Astrocyte of the cerebellum (primary cell): ENCODE measurements at places on chromosomes 16 and 17.

DNA sequence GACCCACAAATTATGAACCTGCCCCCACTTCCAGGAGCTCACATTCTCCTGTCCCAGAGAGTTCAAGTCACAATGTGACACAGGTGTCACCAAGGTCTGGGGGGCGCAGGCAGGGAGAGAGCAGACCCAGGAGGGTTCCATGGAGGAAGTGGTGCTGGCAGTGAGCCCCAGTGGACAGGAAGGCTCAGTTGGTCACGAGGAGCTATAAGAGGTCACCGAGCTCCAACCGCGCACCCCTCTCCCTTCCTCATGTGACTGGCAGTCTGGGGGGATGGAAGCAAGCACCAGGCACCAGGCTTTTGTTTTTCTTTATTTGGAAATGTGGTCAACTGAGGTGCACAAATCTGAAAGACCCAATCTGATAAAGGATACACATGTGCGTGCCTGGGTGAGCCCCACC is 2.5 kb downstream of the ITGAD start:
- no peak for DNase-seq

GRCh38 chr16:1026784-1027500 is 45.4 kb downstream of the SOX8 start:
- DNase-seq, result no peak

DNA sequence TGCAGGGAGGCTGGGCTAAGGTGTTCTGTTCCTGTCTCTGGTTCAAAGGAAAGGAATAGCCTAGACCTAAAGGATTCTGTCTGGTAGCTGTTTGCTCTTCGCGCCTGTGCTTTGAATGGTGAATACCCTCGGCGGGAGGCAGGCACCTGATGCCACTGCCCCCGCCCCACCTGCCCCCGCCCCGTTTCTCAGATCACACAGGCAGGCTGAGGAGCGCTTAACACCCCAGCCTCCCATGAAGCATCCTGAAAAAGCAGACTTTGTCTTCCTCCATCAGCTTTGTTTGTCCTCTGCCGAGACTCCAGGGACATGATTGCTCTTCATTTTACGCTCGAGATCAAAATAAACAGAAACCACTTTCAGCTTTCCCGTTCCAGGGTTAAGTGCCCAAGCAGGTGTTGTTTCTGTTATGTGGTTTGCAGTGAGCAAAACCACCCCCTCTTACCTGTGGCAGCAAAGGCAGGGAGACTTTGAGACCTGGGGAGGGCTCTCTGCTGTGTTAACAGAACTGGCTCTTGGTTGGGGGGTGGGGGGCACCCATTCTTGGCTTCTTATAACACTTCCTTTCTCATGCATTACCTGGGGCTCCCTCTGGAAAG is 452.1 kb downstream of the WWOX start:
- no peak for DNase-seq

DNA sequence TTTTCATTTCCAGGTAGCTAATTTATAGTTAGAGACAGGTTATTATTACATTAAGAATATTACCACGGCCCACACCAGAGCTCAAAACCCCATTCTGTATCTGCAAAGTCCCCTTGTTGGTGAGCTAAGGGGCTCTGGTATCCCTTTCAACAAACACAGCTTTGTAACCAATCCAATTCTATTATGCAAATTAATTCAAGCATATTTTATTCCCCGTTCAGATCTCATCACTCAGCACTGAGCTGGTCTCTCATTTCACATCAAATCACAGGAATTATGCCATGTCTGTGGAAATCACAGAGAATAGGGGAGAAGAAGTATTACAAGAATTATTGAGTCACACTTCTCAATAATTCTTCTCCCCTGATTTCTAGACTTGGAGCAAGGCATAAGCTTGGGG is 111.7 kb downstream of the CDH11 start:
- DNase-seq, result no peak

GRCh38 chr16:2952679-2953078 is 11.4 kb upstream of the KREMEN2 start:
- no peak for DNase-seq

- no peak for DNase-seq
Observed at GRCh38 chr17:81558941-81559806, 7.0 kb upstream of the FAAP100 start.
